ENCODE measurements at places on chromosomes 7 and 10.

DNA sequence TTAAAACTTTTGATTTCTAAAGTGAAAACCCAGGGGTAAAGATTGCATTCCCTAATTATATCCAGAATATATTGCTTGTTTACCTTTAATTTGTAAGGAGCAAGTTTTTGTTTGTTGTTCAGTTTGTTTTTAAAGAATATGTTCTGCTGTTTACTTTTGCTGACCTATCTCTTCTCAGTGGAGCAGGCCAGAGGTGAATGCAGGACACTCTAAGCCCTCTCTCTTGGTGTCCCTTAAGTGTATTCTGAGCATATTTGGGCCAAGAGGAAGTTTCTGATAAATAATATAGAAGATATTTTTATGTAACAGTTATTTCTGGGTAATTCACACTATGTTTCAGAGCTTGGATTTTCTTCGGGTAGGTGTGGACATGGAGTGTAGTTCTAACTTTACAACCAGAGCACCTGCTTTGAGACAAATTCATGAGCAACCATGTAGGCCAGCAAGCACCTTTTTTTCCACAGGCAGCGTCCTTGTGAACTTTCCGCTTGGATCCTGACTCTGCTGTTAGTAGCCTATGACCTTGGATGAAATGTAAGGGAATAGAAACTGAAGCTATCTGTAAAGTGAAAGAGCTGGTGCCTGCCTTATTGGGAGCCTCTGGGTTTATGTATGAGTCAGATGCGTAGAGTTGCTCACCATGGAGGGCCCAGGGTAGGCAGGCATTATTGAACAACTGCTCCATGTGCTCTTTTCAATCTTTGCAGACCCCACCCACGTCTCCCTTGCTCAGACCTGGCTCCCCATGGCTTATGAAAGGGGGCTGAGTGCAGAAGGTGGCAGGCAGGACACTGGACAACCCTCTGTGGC, 16.1 kb downstream of the OGDH start:
- no peak for DNase-seq

- DNase-seq: no peak
These were observed 106.3 kb downstream of the GRK5 start for GRCh38 chr10:119313644-119314043.

DNA sequence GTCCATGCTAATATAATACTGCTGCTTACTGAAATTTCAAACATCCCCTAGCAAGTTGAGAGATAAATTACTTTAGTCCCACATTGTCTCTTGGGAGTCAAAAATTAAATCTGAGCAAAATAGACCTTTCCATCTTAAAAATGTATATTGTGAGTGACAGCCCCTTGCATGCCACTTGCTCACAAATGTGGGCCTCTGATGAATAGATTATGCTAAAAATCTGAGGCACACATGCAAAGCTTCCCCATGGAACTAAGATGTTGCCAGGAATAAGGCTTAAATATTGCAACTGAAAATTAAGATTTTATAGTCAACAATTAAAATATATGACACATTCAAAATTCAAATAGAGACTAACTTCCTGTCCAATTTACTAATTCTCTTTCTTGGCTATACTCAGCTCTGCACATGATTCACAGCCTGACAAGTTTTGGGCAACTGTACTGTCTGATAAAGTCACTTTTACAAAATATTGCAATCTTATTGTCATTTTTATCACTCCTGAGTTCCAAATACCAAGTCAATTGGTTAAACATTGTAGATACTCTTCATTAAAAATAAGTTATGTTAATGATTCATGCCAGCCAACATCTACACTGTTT, 301.2 kb downstream of the CACNA2D1 start:
- DNase-seq: no peak

DNA sequence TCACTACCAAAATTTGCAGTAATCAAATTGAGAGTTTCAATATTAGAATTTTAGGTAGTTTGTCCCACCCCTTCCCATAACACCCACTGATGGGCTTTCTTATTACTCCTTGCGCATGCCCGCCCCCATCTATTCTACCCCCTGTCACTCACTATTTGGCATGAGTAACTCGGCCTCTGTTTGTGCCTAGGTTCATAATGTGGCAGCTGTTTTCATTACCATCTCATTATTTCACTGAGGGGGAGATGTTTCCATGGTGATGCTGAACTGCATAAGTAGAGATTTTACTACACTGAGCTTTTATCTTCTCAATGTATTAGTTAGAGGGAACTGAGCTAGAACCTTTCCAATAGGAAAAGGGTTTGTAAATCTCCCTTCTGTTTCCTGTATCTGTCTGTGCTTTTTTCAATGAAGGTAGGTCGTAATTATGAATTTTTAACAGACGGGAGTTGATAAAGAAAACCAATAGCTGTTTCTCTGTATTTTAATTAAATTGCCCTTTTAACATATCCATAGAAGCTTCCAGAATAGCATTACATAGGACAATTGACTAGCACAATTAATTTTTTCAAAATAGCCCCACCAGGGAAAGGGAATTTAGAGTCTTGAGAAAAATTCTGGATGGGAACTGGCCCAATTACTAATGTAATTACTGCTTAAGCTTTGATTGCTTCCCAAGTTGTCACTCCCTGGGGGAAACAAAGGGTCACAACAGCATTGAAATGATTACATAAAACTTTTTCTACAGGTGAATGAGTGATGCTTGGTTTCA, 33.4 kb downstream of the PRPS1L1 start:
- no peak for DNase-seq

- no peak for DNase-seq
These were observed 49.6 kb downstream of the CYCS start for GRCh38 chr7:25075459-25075858.

DNA sequence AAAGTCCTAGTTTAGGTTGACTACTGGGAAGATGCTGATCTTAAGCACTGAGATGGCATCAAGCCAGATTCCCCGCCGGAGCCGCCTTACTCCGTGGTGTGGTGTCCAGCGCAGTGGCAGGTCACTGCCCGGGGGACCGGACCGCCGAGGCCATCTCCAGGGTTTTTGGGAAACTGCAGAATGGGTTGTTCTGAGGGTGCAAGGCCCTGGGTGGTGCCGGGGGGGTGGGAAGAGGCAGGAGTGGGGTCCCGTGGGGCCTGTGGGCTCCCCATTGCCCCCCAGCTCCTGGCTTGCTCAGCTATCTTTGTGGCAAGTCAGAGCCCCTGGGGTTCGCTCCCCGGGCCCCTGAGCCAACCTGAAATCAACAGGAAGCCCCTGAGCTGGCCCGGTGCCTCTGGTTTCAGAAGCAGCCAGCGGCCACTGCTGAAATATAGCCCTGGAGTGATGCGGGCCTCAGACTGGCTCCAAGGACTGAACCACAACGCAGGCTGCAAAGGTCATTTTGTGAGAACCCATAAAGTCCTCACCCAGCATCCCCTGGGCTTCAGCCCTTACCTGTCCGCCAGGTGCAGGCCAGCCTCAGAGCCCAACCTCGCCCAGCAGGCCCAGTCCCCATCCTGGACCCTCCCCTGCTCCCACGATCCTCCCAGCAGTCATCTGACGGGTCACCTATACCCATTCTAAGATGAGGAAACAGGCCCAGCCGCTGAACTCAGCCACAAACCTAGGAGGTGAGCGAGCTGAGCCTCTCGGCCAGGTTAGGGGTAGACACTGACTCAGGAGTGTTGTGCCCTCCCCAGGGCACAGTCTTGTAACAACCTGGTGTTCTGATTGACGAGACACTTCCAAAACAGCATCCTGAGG, 102.7 kb downstream of the PDGFA start:
- DNase-seq: no peak

DNA sequence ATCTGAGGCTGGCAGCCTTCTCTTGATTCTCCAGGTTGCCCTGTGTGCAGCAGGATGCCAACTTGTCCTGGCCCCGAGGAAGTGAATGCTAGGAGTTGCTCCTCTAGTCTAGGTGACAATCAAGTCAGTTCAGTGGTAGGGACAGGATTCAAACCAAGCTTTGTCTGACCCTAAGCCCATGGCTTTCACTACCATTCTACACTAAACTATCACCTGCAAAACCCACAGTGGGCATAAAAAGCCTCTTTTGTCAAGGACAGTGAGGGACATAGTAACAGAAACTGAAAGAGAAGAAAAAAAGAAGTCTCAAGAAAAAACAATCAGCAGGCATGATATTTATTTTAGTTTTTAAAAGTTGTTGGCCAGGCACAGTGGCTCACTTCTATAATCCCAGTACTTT, 33.5 kb downstream of the KCNMA1 start:
- DNase-seq: no peak

DNA sequence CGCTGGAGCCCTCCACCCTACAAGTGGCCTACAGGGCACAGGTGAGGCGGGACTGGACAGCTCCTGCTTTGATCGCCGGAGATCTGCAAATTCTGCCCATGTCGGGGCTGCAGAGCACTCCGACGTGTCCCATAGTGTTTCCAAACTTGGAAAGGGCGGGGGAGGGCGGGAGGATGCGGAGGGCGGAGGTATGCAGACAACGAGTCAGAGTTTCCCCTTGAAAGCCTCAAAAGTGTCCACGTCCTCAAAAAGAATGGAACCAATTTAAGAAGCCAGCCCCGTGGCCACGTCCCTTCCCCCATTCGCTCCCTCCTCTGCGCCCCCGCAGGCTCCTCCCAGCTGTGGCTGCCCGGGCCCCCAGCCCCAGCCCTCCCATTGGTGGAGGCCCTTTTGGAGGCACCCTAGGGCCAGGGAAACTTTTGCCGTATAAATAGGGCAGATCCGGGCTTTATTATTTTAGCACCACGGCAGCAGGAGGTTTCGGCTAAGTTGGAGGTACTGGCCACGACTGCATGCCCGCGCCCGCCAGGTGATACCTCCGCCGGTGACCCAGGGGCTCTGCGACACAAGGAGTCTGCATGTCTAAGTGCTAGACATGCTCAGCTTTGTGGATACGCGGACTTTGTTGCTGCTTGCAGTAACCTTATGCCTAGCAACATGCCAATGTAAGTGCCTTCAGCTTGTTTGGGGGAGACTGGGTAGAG, at the start of gene COL1A2:
TSS of gene COL1A2 (plus strand) at position 459 of the 704 bp plus-strand sequence. CDS start at position 596, 137 bp downstream.
- DNase-seq: no peak

GRCh38 chr10:46048152-46048551, 2.1 kb upstream of the MSMB start:
- no peak for DNase-seq

DNA sequence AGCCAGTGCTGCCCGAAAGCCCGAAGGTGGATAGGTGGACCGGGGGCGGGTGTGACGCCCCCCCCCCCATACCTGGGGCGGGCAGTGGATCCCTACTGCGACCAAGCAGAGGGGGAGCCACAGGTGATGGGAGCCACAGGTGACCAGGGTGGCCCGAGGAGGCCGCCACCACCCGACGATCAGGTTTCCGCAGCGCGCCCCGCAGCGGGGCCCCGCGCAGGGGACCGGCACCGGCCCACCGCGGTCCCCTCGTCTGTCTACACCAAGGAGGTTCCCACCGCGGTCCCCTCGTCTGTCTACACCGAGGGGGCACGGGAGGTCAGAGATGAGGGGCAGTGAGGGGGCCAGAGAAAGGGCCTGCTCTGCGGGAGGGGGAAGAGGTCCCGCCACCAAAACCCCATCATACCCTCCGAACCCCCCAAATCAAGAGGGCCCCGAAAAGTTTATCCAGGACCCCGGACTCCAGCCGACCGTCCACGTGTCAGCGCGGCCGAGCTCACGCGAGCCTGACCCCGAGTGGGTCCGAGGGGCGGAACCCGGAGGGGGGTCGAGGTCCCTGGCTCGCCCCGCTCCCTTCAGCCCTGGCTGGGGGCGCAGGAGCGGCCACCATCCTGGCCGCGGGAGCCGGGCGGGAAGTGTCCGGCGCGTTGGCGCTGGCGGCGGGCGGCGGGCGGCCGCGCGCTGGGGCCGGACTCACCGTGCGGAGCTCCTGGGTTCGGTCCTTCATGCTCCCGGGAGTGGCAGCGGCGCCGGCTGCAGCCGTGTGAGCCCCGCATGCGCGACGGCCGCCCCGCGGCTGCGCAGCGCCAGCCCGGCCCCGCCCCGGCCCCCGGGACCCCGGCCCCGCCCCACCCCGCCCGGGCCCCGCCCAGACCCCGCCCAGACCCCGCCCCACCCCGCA, at the start of gene STX1A:
TSS of gene STX1A (minus strand) at position 765 of the 901 bp plus-strand sequence. CDS start at position 727, 38 bp downstream.
- no peak for DNase-seq

- DNase-seq: no peak
These were observed 64.0 kb downstream of the CSGALNACT2 start for GRCh38 chr10:43202224-43202656.

DNA sequence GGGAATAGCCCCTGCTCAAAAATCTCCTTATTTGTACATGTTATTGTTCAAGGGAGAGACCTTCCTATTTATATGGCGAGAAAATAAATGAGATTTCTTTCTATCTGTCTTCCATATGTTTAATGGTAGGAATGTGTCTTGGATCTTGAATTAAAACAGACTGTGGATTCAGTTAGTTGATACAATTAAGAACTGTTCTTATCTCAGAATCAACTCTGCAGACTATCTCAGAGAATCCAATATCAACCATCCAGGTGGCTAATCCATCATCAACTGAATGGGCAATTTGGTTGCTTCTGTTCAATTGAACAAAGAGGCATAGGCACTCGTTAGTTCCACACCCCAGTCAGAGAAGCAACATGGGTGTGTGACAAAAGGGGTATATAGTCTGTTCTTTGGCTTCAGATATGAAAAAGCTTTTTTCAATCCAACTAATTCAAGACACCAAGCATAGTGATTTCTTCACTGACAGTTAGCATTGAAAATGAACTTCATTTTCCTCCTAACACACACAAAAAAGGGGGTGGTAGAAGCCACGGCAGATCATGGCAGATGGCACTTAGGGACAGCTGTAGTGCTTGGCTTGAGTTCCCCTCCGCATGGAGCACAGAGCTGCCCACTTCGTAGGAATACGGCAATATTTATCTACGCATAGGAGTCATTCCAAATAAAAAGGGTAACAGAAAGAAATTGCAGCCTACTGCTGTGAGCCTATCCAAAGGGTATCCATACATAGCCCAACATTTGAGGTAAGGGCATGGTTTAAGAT, 135.9 kb downstream of the KIAA1217 start:
- DNase-seq: no peak

DNA sequence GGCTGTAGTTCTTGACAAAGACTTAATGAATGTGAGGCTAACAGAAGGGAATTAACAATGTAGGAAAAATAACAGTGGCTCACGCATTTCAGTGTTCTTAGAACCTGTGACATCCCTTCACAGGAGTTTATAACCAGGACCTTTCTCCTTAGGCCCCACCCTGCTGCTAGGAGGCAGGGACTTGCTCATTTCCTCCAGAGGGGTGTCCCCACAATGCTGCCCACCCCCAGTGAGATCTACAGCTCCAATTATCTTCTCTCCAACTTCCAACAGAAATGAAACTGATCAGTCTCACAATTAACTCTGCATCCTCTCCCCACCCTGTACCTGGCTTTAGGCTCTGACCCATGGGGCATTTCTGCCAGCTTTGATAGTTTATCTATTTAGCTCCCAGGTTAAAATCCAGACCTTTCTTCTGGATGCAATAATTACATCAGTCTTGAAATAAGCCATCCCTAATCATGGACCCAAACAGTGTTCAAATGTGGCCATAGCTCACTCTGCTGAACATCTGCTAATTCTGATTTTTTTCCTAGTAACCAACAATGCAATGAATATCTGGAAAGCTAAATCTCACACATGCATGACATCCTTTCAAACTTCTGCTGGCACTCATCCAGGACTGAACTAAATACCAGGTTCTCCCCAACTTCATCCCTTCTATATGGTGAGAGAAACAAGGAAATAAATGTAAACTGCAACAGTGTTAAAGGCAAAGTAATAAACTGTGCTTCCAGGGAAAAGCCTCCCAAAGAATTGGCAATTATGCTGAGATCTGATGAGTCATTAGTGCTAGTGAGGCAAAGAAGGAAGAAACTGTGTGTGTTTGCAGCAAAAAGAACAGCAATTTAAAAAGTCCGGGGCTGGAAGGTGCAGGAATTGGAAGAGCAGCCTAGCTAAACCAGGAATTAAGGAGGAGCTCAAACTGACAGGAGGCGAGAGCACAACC, 64.6 kb downstream of the HERPUD2 start:
- no peak for DNase-seq

All from NCI-H2029 treated with DMSO at 0.1 percent for 48 hours (cell line).